Forelimb muscle (tissue), 1 donor: ENCODE measurements at places on chromosomes 4 and X. TPM values are rescaled to one million over a fixed set of nuclear protein-coding genes. Genes with fewer than 3 reads are reported as not detected.

The GLRA2 gene
- polyA plus RNA-seq = 0.11 TPM

The REPS2 gene
- polyA plus RNA-seq = 8.1 TPM

The ATP5ME gene
- polyA plus RNA-seq = 288 TPM

The PRR27 gene
- 0.05 TPM for polyA plus RNA-seq

The CXorf65 gene
- polyA plus RNA-seq = 0.54 TPM

The CTAG1B gene
- polyA plus RNA-seq = not detected

The BMPR1B gene
- polyA plus RNA-seq = 16.0 TPM

The WAS gene
- 2.7 TPM for polyA plus RNA-seq

The SRPK3 gene
- polyA plus RNA-seq = 299 TPM

The RAPGEF2 gene
- 24.1 TPM for polyA plus RNA-seq

The GCNA gene
- polyA plus RNA-seq = 2.8 TPM

The MAGEB10 gene
- polyA plus RNA-seq = not detected

The RNF175 gene
- 0.15 TPM for polyA plus RNA-seq

The HPSE gene
- polyA plus RNA-seq = 0.25 TPM

The NDUFB11 gene
- 95.9 TPM for polyA plus RNA-seq

The SULT1B1 gene
- 0.61 TPM for polyA plus RNA-seq

The SLC10A7 gene
- polyA plus RNA-seq = 6.6 TPM

The ARSD gene
- 12.3 TPM for polyA plus RNA-seq

The MTMR8 gene
- polyA plus RNA-seq = 1.3 TPM
